ENCODE measurements at places on chromosomes 1 and 21.

DNA sequence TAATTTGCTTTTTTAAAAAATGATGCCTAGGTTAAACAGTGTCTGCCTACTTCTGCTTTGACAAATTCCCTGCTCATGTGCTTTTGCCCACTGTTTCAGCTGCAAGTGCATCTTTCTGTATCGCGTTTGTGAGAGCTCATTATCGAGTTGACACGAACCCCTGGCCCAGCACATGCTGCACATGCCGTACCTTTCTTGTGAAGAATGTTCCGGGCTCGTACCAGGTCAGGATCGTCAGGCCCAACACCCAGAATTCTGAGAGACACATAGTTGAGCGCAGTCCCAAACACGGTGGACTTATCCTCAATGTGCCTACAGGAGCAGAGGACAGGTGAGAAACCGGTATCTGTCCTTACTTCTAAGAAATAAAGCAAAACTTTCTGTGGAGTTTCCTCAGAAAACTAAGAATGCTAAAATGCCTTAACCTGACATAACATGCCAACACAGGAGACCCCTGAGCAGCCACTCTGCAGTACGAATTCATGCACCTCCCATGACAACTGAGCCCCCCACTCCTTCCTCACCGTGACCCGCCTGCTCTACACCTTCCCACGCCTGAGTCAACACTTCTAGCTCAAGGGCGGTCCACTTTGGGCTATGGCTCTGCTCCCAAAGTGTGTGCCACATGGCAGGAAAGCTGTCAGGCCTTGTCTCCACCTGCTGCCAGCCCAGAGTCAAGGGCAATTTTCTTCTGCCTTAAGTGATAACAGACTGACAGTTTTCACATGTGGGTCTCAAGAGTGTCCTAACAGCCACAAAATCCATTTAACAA lies 6.7 kb downstream of the LSS start:
- DNase-seq: no peak

- no peak for DNase-seq
Observed at GRCh38 chr1:46301406-46301807, 2.0 kb downstream of the LRRC41 start.

DNA sequence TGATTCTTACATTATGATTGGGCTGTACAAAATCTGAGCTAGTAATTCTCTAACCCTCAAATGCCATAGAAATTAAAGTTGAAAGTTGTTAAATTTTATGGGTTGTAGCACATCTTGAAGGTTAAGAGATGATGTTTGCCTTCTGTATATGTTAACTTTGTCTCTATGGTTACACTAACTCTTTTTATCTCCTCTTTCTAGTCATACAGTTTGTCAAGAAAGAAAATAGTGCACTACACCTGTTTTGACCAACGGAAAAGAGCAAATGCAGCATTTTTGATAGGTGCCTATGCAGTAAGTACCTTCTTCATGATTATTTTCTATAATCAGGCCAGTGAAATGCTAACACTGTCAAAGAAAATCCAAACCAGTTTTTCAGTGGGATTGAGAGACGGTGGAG lies 38.2 kb downstream of the CDC14A start:
- no peak for DNase-seq

DNA sequence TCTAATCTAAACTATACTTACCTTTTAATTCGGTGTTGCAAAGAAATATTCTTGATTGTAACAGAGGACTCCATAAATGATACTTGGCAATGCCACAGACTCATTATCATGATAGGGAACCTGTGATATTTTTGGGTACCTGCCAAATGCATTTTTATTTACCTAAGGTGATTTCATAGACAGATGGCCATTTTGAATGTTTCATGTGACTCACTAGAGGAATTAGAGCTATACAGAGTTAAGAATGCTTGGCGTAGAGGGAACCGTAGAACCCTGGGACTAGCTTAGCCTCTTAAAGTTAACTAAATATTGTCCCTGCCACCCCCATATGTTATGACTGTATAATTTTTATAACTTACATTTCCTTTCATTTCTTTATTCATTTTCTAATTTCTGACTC lies 136.1 kb downstream of the DISP1 start:
- no peak for DNase-seq

DNA sequence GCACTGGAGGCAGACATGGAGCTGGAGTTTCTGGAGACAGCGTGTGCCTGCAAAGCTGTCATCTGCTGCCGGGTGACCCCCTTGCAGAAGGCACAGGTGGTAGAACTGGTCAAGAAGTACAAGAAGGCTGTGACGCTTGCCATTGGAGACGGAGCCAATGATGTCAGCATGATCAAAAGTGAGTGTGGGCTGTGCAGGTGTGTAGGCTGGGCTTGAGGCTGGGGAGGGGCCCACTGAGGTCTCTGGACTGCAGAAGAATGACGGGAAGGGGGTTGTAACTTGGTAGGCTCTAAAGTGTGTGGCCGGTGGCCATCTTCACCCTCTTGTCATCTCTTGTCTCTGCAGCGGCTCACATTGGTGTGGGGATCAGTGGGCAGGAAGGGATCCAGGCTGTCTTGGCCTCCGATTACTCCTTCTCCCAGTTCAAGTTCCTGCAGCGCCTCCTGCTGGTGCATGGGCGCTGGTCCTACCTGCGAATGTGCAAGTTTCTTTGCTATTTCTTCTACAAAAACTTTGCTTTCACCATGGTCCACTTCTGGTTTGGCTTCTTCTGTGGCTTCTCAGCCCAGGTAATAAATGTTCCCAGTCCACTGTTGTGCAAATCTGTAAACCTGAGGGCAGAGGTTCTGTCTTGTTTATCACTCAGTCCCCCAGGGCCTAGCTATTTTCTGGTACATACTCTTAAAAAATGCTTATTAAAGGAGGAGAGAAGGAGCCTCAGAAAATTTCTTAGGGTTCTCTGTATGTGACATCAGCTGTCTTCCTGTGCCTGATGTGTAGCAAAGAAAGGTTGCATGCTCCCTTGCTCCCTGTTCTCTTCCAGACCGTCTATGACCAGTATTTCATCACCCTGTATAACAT lies 19.9 kb downstream of the ATP8B2 start:
- no peak for DNase-seq
